ENCODE measurements at places on chromosomes 7 and 10.
A peak's percentile ranks its signal among the peaks of the same experiment; 100 is the strongest.

- DNase-seq, result no peak
These were observed 32.0 kb downstream of the SEMA3A start for GRCh38 chr7:84162584-84162983.

- peak; percentile 60 for DNase-seq
These were observed 831 bp downstream of the CCDC7 start for GRCh38 chr10:32446536-32447406.

DNA sequence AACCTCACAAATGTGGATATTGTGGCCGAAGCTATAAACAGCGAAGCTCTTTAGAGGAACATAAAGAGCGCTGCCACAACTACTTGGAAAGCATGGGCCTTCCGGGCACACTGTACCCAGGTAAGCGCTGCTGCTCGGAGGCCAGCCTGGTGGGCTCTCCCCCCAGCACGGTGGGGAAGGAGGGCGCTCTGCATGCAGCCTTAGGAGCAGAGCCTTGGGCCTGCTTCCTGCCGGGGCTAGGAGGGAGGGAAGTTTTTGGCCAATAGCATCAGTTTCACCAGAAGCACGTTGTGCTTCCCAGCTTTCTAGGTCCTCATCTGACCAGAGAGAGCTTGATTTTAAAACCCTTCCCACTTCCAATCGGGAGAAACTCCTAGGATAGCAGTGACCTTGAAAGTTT is 62.8 kb downstream of the FIGNL1 start:
- DNase-seq, result no peak

DNA sequence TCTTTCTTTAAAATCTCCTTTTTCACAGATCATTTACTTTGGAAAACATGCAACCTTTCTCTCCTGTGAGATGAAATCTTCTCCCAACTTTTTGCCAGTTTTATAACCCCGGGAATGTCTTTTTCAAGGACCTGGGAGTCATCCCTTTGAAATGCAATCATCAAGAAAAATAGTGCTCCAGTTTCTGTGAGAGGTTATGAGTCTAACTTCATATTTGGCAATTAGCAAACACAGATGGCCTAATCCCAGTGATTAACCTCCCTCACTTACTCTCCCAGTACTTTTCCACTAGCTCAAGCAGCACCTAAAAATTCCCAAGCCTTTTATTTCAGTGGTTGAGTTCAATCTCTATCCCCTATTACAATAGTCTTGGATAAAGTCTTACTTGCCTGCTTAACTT is 185.8 kb upstream of the TMEM106B start:
- no peak for DNase-seq

DNA sequence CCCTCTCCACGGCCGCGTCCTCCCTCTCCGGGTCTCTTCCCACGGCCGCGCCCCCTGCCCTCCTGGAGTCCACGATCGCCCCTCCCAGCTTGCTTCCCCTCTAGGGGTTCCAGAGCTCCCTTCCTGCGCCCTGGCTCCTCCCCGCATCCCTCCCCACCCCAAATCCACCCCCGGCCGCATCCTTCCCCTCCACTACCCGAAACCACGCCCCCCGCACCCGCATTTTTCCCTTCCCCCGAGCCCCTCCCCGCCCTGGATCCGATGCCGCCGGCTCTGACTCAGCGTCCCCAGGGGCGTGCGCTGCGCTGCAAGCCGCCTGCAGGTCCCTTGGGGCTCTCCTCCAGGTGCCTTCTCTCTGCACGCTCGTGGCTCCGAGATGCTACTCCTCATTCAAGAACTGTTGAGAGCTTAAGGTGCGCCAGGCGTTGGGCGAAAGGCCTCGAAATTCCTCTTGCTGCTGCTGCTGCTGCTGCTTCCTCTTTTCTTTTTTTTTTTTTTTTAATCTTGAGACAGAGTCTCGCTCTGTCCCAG is 372 bp upstream of the TMEM130 start:
- DNase-seq, result peak; percentile 68

DNA sequence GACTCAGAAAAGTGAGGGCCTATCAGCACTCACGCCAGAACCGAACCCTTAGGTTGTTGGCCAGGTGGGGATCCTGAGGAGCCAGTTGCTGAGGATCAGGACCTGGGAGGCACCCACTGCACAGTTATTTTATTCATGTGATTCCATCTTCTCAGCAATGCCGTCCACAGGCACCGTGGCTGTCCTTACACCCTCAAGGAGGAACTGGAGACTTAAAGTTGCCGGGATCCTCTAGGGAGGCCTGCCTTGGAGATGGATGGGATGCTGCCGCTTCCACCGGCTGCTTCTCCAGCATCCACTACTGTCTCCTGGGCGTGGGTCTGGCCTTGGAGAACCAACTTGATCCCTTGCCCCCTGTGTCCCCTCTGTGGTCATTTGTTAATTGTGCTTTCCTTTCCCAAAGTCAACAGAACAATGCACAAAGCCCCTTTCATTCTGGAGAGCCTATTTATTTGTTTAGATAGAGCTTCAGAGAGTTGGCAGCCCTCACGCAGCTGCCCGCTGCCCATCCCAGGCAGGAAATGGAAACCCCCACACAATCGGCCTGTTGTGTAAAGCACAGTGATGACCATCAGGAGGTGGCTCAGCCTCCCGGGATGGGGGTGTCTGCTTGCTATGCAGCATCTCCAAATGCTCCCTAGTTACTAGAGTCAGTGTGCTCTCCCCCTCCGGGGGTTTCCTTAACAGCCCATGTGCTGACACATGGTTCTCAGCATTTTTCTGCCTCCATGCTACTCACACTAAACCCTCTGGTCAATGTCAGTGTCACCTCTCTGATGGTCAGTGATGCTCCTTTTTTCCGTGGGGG is 52.9 kb upstream of the IGFBP3 start:
- peak; percentile 58 for DNase-seq

- no peak for DNase-seq
These were observed 108.7 kb downstream of the LARP4B start for GRCh38 chr10:822661-823367.

DNA sequence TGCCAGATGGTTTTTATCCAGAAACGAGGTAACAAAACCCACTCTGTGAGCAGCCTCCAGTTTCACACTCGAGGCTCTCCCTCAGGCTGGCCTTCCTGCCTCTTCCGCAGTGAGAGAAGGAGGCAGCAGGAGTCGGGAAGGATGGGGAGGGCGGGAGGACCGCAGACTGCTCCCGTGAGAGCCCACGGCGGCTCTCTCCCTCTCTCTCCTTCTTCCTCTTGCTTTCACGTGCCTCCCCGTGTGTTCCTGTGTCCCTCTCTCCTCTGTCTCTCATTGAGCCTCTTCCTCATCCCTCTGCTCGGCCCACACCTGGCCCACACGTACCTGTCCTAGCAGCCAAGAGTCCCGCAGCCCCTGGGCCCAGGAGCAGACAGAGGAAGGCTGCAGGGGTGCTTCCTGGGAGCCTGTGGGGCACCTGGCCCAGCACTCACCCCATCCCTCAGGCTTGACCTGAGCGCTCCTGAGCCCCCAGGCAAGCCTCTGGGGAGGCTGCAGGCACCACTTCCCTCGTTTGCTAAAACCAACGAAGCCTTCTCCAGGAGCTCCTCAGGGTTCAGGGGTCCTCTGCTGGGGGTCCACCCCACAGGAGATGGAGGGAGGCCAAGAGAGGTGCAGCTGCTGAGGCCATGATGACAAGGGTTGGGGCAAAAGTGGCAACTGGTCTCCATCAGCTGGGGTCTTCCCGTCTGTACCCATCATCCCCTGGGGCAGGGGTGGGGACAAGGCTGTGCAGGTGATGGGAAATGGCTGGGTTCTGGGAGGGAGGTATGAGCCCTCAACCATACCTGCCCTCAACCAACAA is 13.6 kb downstream of the SPOCK2 start:
- no peak for DNase-seq

- DNase-seq, result peak; percentile 54
These were observed 945 bp downstream of the ADD3 start for GRCh38 chr10:110008518-110009339.

GRCh38 chr10:23190872-23191763 is 994 bp upstream of the PTF1A start:
- DNase-seq, result no peak

GRCh38 chr7:98090116-98090515 is 16.5 kb upstream of the LMTK2 start:
- no peak for DNase-seq

GRCh38 chr10:132927824-132928223 is 14.5 kb downstream of the CFAP46 start:
- DNase-seq, result no peak

DNA sequence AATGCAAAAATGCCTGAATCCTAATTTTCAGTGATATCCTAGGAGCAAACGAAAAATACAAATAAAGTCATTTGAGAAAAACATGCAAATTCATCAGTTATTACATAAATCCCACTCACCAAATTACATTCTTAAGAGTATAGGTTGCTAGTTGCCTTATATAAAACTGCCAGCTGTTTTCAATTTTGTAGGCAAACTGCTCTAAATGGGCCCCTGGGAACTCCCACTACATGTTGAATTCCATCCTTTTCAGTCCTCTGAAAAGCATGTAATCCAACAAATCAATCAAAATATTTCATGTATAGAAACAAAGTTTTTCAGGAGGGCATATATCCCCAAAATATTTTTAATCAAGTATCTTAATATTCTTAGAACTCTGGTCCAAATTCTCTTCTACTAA is 2.1 kb upstream of the JMJD1C start:
- no peak for DNase-seq

- no peak for DNase-seq
These were observed 148.7 kb downstream of the BICC1 start for GRCh38 chr10:58661336-58661735.

GRCh38 chr10:44389150-44389549 is 4.3 kb upstream of the CXCL12 start:
- DNase-seq, result peak; percentile 40

DNA sequence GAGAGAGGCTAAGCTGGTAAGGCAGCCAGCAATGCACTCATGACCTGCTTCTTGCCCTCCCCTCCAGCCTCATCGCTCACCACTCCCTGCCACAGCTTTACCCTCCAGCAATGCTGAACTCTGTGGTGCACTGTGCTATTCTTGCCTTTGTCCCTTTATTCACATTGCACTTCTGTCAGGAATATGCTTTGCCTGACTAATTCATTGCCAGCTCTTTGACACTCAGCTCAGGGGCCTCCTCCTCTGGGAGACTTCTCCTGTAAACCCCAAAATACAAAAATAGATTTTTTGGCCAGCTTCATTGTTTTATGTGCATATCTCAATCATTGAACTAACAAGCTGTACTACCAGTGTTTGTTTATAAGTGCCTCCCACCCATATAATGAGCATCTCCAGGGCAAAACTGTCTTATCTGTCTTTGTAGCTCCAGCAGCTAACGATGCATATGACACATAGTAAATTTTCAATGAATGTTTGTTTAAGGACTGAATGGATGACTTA is 8.2 kb downstream of the CNNM1 start:
- DNase-seq, result no peak

DNA sequence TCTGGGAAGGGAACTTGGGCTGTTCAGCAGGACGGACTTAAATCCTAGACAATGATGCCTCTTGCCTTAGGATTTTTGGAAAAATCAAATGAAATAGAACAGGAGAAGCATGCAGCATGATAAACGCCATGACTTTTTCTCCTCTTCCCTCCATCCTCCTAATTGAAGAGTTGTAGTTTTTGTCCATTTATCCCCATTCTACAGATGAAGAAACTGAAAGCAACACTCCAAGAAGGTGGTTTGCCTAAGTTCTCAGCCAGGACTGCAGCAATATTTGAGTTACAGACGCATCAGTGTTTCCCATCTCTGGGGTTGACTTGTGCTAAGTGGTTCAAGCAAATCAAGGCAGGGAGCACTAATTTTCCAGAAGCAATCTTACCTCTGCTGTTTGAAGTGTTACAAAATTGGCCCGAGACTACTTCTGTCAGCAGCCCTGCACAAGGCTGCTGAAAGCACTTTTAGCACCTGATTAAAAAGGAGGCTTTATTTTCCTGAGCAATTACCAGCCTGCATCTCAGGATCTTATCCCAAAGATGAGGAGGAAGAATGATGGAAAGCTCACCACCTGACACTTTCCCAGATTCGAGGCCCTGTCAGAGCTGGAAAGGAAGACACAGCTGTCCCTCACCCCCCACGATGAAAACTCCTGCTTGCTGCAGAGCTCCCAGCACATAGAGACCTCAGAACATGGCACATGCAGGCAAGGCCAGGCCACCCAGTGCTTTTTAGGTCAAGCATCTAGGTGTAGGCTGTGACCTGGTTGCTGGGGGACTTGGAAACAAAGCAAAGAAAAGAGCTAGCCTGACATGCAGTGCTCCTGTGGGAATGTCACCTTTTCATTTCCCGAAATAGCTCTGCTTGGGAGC is 19.7 kb upstream of the C10orf71 start:
- peak; percentile 6 for DNase-seq

GRCh38 chr7:133040674-133041073 is 41.2 kb downstream of the CHCHD3 start:
- no peak for DNase-seq

DNA sequence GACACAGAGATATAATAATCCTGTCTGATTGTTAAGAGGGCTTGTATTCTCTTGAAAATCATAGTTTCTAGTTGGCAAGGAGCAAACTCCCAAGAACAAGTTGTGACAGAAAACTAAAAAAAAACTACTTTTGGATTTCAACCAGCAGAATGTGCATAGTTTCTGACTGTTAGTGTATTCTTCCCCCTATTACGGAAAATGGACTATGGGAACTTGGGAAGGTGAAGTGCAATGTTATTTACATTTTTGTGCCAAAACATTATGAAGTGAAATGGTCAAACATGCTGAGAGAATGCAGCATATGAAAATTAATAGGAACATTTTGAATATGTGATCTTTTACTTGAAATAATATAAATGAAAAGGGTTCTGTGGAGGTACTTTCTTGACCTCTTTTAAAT is 660.8 kb downstream of the SUGCT start:
- DNase-seq, result no peak

- DNase-seq, result peak; percentile 58
These were observed 3.3 kb upstream of the LRRC27 start for GRCh38 chr10:132328738-132329137.

GRCh38 chr7:7718492-7718891 is at the start of gene RPA3:
Gene RPA3 (minus strand): TSS chr7:7718607. CDS start chr7:7640418, 78,189 bp downstream.
- DNase-seq, result no peak

DNA sequence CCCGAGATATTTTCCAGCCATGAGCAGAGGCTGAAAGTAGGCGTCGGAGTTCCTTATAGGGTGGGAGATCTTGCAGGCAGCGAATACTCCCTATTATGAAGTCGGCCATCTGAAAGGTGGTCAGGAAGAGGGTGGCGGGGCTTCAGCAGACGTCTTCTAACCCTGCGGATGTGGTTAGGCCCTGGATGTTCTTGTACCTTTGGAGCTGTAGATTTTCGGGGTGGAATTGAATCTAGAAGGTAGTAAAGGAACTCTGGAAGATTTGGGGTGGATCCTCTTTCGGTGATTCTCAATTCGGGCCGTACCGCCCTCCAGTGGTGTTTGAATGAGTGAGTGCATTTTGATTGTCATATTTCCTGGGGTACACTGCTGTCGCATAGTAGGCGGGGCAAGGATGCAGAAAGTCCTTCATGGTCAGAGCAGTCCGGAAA is 635 bp downstream of the NUP205 start:
- peak; percentile 76 for DNase-seq
